ENCODE measurements at places on chromosomes 4 and X.

GRCh38 chrX:119573840-119574393, 446 bp upstream of the UBE2A start:
- peak; percentile 56 for DNase-seq

DNA sequence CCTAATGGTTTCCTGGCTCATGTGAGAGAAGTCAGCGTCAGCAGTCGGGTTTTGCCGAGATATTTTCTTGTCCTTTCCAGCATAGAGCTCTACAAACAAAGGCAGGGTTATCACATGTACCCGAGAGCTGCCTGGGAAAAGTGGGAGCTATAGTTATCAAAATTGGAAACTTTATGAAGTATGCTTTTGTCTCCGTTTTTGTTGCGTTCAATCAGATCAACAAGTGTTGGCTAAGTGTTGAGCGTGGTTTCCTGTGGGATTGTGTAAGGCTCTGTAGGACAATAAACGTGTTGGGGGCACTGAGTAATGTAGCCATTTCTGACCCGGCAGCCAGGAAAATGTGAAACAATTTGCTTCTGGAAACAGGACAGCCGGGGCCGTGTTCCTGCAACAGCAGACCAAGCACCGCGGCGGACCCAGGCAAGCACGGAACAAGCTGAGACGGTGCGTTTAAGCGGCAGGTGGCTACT, at the start of gene BMX:
BMX (plus strand) TSS at position 311 of the 470 bp plus-strand sequence. CDS start 7,547 bp downstream, outside the sequence.
- DNase-seq, result no peak

DNA sequence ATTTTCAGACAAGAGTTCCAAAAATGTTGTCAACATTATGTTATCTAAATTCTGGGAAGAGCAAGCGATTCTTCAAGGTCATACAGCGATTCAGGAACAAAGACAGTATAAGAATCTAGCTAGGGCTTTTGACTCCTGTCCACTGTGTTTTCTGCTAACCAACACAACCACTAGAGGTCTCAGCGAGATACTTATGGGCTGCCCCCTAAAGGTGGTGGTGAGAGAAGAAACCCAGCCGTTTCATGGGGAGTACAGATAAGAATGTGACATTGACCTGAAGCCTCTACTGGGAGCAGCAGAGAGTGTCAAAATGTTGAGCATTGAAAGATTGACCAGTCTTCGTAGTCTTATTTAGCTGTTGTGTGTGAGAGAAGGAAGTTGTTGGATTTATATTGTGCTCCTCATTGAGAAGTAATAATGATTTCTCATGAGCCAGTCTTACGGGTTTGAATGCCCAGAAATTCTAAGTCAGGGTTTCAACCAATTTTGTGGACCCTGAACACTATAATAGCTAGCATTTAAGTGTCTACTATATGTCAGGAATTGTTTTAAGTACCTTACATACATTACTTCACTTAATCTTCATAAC, 168.3 kb downstream of the SPRY1 start:
- peak; percentile 63 for DNase-seq

DNA sequence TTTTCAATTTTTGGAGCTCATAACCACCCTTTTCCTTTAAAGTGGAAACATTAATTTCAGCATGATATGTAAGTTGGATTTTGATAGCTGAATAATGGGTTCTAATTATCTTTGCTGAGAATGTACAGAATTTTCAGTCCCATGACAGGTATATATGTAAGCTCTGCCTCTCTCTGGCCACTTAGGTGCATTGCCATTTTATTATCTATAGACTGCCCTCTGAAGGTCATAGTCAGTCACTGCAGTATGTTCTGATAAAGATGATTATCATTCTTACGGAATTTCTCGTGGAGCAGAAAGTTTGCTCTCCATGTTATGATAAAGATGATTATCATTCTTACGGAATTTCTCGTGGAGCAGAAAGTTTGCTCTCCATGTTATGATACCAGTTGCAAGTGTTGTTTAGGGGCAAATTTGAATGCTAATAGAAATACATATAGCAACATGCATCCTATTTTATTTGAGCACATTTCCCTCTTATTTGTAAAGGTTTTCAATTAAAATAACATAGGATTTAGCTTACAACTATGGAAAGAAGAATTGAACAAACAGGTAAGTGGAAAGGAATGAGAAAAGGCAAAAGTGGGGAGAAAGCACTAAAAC, 10.4 kb downstream of the AFP start:
- DNase-seq, result peak; percentile 28

- no peak for DNase-seq
Observed at GRCh38 chr4:144674711-144675110, 28.8 kb downstream of the HHIP start.

- DNase-seq, result no peak
Observed at GRCh38 chrX:10254739-10255138, 98.0 kb downstream of the CLCN4 start.

GRCh38 chrX:38400389-38400910, 48.0 kb downstream of the OTC start:
- DNase-seq, result no peak

DNA sequence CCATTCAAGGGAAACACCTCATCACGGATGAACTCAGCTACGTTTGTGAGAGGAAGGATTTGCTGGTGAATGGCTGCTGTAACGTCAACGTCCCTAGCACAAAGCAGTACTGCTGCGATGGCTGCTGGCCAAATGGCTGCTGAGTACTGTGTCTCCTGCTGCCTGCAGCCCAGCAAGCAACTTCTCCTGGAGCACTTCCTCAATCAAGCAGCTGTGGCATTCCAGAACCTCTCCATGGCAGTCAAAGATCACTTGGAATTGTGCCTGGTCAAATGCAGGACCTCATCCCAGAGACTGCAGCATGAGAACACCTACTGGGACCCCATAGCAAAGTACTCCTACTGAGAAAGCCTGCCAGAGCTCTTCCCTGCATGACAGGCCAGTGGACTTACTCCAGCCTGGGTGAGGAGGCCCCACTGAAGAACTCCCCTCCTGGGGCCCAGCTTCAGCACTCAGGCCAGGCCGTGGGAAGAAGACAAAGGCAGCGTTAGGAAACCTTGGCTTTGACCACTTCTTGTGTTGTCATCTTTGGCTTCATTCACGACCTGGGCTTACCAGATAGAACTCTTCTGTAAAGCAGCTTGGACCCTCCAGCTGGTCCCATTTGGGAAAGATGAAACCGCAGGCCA, 244.3 kb downstream of the RBMX2 start:
- DNase-seq, result no peak

DNA sequence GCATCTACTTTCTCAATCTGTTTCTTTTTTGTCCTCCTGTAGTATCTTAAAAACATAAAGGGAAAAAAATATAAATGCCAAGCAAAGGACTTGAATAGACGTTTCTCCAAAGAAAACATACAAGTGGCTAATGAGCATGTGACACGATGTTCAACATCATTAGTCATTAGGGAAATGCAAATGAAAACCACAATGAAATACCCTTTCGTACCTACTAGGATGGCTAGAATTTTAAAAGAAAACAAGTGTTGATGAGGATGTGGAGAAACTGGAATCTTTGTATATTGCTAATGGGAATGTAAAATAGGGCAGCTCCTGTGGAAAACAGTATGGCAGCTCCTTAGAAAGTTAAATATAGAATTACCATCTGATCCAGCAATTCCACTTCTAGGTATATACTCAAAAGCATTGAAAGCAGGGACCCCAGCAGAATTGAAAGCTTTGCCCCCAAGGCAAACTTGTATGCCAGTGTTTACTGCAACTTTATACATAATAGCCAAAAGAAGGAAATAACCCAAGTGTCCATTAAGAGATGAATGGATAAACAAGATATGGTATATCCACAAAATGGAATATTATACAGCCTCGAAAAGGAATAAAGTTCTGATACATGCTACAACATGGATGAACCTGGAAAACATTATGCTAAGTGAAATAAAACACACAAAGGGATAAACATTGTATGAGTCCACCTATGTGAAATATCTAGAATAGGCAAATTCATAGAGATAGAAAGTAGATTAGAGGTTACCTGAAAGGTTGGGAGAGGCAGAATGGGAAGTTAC, 138.3 kb downstream of the SH3KBP1 start:
- no peak for DNase-seq

DNA sequence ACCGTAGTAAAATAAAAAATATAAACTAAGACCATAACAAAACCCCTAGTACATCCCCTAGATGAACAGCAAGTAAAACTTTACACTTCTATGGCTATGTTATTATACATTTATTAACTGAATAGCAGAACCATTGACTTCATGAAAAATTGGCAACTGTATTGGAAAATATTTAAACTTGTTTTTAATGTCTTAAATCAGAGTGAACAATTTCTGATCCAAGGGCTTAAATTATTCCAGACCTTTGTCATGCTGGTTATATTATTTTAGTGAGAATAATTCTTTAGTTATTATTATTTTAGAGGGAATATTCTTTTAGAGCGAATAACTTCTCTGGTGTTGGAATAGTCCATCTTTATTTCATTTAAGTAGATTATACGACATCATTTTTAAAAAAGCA, 265.0 kb downstream of the ANK2 start:
- no peak for DNase-seq

- no peak for DNase-seq
Observed at GRCh38 chr4:14049946-14050345, 422.4 kb upstream of the BOD1L1 start.

GRCh38 chr4:100360211-100360610, 157.6 kb downstream of the EMCN start:
- no peak for DNase-seq

GRCh38 chr4:170090352-170091052, 746 bp upstream of the AADAT start:
- peak; percentile 37 for DNase-seq

GRCh38 chr4:23413631-23414030, 476.2 kb downstream of the PPARGC1A start:
- DNase-seq, result no peak

GRCh38 chrX:103347682-103348397, 8.5 kb upstream of the TCEAL9 start:
- no peak for DNase-seq

DNA sequence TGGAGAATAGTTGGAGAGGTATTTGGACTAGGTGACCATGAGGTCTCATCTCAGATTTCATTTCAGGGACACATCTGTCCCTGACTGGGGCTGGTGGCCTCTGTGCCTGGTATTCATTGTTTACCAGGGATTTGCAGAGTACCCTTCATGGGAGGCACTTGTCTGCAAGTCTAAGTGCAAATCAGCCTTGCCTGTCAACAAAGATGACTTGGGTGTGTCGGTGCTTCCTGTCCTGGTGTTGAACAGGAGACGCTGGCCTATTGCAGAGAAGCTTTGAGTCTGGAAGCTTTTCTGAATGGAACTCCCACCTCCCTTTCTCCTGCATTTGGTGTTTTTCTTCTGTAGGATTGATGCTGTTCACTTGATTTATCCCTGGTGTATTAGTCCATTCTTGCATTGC, 104.1 kb downstream of the TNIP2 start:
- DNase-seq, result no peak

GRCh38 chr4:108094923-108095482, 73.7 kb downstream of the LEF1 start:
- DNase-seq, result no peak

DNA sequence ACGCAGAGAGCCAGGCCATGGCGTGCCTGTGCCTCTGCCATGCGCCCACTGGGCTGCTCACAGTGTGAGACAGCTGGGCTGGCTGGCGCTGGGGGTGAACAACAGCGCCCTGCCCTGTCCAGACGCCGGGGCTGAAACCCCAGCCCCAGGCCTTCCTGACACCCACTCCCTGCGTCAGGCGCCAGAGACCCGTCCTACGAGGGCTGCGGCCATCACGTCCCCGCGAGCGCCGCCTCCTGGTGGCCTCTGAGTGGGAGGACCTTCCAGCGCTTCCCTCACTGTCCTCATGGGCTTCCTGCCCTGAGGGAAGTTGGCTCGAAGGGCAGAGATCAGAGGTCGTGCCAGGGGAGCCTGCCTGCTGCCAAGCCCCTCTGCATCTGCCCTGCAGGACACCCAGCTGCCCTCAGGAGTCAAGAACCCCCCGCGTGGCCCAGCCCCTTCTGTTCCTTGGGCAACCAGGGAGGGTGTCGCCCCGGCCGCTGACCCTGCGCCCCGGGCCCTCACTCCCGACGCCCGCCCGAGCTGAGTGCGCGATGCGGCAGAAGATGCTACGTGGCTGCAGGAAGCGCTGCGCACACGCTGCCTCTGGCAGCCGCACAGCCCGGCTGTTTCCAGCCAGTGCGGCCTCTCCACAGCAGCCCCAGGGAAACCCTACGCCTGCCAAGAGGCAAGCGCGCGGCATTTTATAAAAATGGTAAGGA, 16.2 kb downstream of the NELFA start:
- DNase-seq, result no peak

GRCh38 chr4:150126201-150126863, 48.1 kb downstream of the DCLK2 start:
- DNase-seq, result peak; percentile 26

DNA sequence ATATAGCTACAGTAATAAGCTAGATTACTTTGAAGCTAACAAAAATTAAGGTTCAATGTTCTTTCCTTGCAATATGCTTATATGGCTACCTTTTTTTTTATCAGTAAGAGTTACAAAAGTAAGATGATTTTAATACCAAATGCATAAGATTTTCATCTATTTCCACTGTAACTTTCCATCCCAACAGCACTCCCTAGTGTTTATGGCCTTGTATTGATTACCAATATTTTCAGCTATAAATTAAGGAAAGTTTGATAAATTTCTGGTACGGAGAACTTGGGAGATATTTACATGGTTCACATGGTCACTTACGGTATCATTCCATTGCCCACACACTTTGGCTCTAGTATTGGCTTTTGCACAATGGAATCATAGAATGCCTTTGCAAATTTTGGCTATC, 448.9 kb upstream of the PABPC4L start:
- DNase-seq, result no peak

GRCh38 chr4:147492306-147492705, 11.4 kb downstream of the EDNRA start:
- DNase-seq, result no peak

DNA sequence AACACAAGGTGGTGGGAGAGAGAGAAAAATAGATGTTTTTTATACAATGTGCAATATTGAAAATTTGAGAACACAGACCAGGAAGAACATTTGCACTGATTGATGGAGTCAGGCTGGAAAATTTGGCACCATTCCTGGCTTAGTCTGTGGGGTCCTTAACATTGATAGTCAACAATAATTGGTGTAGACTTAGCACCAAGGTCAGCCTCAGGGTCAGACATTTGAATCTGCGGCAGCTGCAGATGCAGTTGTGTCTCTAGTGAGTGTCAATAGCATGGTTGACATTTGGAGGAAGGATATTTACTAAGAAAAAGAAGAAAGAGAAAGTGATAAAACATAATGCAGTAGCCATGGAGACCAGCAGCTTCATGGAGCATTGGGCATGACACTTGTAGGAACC, 31.5 kb upstream of the GLRA3 start:
- DNase-seq, result no peak

GRCh38 chr4:113212613-113213012, 163.2 kb downstream of the ANK2 start:
- DNase-seq, result no peak

GRCh38 chrX:65688403-65688871, 21.0 kb downstream of the MSN start:
- peak; percentile 30 for DNase-seq

GRCh38 chr4:88803600-88804096, 106.0 kb upstream of the NAP1L5 start:
- peak; percentile 29 for DNase-seq

GRCh38 chrX:78366576-78366975, 39.2 kb upstream of the CYSLTR1 start:
- no peak for DNase-seq

GRCh38 chr4:118836301-118837120, 585 bp upstream of the SEC24D start:
- DNase-seq, result peak; percentile 70

- no peak for DNase-seq
Observed at GRCh38 chrX:153029875-153030274, 26.4 kb upstream of the PNMA3 start.

- DNase-seq, result no peak
Observed at GRCh38 chrX:153925739-153926551, at the start of gene ARHGAP4. Gene ARHGAP4, minus strand, starts transcription at chrX:153926264. Its CDS starts 62 bp downstream, at chrX:153926202.
